ENCODE measurements at places on chromosomes 7 and 10.

DNA sequence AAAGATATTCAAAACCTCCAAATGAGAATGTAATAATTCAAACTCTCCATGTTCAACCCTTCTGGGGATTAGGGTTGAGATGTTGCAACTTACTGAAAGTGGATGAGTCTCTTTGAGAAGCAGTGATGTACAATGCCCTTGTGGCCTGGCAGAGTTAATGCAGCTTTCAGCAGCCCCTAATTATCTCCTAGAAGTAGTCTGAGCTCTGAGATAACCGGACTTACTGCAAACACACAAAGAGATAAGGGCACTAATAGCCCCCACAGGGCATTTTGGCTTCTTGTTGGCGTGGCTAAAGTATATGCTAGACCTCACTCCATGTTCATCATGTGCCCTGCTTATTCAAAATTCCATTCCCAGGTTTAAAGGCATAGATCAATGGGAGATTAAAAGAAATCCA, 404.7 kb downstream of the NEBL start:
- DNase-seq: no peak

GRCh38 chr10:98308669-98309365, 40.8 kb upstream of the LOXL4 start:
- DNase-seq: no peak

DNA sequence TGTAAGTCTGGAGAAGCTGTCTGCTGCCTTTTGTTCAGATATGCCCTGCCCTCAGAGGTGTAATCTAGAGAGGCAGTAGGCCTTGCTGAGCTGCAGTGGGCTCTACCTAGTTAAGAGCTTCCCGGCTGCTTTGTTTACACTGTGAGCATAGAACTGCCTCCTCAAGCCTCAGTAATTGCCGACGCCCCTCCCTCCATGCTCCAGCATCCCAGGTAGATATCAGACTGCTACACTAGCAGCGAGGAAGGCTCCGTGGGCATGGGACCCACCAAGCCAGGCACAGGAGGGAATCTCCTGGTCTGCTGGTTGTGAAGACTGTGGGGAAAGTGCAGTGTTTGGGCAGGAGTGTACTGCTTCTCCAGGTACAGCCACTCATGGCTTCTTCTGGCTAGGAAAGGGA, 26.4 kb upstream of the CXCL12 start:
- no peak for DNase-seq

DNA sequence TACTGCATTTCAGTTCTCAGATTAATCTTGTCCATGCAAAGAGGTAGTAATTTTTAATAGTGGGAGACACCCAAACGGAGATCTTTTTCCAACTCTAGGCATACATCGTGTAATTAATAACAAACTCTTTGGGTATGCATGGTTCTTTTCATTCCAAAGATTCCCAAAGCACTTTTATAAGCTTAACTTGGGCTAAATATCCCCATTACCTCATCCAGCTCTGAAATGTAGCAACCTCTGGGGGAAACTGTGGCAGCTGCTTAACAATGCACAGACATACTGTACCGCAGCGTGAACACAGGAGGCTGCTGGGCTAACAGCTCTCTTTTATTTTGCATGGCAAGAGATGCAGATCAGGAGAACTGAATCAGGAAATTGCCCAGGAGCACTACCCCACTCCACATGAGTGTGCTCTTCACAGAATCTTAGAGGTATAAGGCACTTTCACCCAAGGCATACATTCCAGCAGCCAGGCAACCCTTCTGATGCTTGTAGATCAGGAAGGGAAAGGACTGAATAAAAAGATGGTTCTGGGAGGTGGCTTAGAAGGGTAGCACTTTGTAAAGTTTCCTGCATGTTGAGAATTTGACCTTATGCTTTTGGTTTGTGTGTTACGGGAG, 114.4 kb upstream of the GLI3 start:
- DNase-seq: no peak

DNA sequence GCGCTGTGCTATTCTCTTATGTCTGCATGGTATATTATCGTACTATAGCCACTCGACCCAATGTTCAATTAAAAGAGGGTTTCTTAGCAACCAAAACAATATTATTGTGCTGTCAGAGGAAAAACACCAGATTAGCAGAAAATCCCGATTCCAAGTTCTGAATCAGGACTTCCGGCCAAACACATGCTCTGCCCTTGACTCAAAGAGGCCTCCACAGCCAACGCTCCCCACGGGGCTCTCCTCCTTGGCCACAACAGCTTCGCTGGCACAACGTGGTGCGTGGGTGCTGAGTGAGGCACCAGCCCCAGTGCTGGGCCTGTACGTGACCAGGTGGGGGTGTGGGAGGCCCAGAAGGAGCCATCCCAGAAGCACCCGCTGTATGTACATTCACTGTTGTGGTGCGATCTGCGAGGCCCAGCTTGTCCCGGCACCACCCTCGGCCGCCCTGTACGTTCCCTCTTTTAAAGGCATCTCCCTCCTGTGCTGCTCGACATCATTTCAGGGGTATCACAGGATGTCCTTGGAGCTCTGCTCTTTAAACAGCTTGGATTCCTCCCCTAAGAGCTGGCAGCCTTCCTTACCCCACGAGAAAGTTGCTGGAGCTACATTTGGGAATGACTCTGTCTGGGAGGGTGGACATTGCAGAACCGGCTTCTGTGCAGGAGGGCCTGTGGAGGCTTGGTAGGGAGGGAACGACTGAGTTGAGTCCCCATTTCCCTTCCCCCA, 736.2 kb downstream of the PARD3 start:
- no peak for DNase-seq

- DNase-seq: no peak
Observed at GRCh38 chr7:47627580-47628283, 45.8 kb upstream of the TNS3 start.

GRCh38 chr7:117645481-117646165, 165.8 kb downstream of the CFTR start:
- DNase-seq: no peak

DNA sequence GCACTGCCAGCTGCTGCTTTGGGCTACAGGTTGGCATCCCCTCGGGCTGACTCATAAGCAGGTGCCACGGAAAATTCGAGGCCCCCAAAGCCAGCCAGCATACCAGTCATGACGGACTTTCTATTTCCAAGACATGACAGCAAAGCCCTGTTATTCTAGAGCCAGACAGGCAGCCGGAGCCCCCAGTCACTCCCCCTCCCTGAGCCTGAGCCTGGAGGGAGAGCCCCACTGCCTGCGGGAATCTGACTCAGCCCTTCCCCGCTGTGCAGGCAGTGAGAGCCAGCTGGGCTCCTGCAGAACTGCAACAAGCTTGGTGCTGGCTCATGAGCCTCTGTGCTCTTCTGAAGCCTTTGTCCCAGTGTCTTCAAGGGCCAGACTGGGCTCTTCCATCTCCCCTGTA, 15.8 kb downstream of the BTBD16 start:
- DNase-seq: no peak

DNA sequence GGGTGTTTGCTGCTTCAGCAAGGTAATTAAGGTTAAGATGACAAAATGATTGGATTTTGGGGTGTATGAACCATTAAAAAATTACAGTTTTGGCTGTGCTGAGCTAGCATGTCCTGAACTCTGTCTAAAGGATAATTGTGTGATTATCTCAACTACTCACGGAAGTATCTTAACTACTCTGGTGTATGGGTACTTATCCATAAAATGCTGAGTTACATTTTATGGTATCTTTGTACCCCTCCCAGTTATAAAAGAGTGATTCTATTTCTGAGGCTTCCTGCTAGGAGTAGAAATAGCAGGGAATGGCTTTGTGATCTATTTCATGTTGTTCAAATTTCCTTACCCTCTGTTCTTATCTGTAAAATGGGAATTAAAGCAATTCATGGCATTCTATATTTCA, 22.6 kb downstream of the CYP2C18 start:
- DNase-seq: no peak

GRCh38 chr10:28871665-28872064, 194.3 kb downstream of the BAMBI start:
- DNase-seq: no peak

- no peak for DNase-seq
Observed at GRCh38 chr7:98565103-98565502, 52.0 kb upstream of the NPTX2 start.

DNA sequence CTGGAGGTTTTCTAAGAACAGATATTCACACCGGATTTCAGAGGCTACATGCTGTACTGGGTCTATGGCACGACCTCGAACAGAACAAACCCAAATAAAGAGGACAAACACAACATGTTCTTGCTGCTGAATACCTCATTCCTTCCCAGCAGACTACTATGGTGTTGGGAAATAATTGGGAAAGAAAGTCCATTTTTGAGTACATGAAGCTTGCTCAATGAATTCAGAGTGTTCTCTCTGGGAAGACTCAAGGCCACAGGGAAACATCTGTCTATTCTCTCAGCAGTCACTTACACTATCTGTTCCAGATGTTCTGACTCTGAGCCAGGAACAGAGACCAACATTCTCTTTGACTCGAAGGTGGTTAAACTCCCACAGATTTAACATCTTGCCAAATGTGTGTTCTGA, 30.9 kb downstream of the LAMB1 start:
- DNase-seq: no peak

All from activated T-helper 1 cell treated with anti-CD3 and anti-CD28 coated beads, Interleukin-2, amount 50 U/mL, for 16 hours (primary cell).